ENCODE measurements at places on chromosomes 5 and 9. TPM values are rescaled to one million over a fixed set of nuclear protein-coding genes. Genes with fewer than 3 reads are reported as not detected.

The KCNMB1 gene
- not detected for total RNA-seq

DNA sequence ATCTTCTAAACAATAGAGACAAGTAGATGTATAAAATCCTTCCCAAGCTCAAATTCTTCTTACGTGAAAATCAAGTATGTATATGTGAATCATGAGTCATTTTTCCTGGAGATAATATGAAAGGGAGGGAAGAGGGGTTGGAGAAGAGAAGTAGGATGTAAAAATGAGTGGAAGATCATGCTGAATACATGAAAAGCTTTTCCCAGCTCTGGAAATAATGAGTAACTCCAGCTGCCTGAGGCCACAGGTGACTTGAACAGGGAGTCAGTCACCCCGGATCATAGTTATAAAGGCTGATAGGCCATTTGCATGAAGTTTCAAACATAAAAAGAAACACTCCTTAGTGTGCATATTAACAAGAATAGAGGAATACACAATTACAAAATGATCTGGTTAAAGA, 486.7 kb downstream of the EFNA5 start:
- no peak for DNase-seq

GRCh38 chr5:104096451-104096850, 533.9 kb upstream of the NUDT12 start:
- no peak for DNase-seq

The MSX2 gene
- 11.7 TPM for total RNA-seq

DNA sequence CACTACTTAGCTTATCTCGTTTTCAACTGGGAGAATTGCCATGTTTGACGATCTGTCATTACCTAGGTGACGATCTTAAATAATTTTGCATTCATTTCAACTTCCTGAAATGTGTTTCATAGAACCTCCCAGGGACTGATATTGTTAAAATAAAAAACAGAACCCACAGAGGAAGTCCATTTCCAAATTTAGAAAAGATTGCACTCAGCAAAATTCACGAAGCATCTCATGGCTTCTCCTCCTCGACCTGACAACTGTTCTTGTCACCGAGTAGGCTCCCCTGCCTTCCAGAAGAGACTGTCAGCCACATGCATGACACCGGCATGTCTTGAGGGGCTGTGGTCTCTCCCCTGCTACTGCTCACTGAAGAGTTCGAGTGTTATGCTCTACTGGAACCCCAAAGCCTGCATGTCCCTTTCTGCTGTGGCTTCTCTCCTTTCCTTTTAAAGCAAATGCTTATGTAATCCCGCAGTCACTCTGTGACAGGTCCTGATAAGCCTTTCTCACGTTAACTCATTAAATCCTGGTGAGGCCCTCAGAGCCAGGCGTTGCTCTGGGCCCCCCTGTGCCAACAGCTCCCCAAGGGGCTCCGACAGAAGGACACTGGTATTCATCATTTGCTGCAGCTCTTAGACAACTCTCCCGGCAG, 26.8 kb upstream of the ANKRD33B start:
- DNase-seq: no peak

The LPAR1 gene
- 16.2 TPM for total RNA-seq

DNA sequence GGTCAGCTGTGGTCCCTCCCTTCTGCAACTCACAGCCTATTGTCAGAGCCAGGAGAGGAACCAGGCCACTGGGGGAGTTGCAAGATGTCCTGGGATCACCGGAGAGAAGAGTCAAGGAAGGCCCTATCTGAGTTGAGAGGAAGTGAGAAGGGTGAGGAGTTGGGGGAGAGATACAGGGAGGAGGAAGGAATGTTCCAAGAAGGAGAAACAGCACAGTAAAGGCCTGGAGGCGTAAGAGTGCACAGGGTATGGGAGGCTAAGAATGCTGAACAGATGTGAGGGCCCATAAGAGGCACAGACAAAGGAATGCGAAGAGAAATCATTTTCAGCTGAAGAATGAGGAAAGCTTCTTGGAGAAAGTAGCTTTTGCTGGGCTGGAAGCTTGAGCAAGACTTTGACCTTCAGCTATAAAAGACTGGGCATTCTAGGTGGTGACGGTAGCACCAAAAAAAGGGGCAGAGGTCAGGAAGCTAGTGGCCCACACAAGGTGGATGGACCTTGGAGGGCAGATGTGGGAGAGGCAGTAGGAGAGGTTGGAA, 21.6 kb upstream of the CSF1R start:
- no peak for DNase-seq

Measured in progenitor cell of endocrine pancreas (in vitro differentiated cells).